EL (cell line): ENCODE measurements at places on chromosomes 1 and 21.

GRCh38 chr1:8078176-8078671, 52.1 kb upstream of the ERRFI1 start:
- peak; percentile 80 for DNase-seq

DNA sequence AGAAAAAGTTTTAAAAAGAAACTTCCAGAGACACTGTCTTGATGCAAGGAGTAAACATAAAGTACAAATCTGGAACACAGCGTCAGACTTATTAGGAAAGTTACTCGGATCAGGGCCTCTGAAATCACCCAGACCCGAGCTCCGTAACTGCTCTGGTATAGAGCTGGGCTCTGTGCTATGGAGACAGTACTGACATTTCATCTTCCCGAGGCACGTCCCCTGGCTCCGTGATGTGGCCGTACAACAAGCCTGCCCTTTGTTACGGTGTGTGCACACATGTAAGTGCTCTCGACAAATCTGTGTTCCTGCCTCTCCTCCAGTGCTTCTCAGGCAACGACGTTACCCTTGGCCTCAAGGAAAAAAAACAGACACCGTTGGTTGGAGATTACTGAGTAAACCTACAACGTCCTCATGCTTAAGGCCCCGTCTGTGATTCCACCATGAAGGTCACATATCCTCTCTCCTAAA, 107.0 kb upstream of the IRF2BP2 start:
- no peak for DNase-seq

GRCh38 chr1:191977874-191978506, 180.3 kb upstream of the RGS18 start:
- DNase-seq: no peak

GRCh38 chr21:39347537-39347936, 1.4 kb downstream of the HMGN1 start:
- DNase-seq: peak; percentile 7

DNA sequence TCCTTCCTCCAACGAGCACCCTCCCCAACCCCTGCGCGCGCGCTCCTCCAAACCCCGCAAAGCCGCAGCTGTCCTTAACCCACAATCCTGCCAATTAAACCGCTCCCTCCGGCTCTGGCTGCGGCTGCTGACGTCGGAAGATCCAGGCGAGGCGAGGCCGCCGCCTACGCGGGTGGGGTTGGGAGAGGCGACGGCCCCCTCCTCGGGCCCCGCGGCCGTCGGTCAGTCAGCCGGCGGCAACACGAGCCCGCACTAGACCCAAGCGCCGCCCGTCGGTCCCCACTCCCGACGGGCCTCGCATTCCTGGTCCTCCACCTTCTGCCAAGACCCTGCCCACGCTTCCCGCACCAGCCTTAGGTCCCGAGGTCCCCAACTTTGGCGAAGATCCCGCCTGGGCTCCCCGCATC, 75.4 kb downstream of the VWA5B1 start:
- no peak for DNase-seq

GRCh38 chr1:81679942-81680341, 120.8 kb upstream of the ADGRL2 start:
- DNase-seq: no peak

DNA sequence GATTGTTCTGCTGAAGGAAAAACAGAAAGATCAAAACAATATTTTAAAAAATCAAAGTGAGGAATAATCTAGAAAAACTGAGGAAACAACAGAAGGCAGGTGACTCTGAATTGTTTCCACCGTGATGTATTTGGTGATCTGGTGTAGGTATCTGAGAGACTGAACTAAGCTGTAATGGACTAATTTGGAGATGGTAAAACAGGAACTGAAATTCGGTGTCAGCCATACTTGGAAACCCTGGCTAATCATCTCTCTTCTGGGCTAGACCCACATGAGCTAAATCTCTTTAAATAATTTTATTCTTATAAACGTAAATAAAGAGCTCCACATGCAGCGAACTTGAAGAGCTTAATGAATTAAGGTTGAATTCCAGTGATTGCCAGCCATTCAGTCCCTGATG, 1226.1 kb downstream of the NCAM2 start:
- DNase-seq: no peak

DNA sequence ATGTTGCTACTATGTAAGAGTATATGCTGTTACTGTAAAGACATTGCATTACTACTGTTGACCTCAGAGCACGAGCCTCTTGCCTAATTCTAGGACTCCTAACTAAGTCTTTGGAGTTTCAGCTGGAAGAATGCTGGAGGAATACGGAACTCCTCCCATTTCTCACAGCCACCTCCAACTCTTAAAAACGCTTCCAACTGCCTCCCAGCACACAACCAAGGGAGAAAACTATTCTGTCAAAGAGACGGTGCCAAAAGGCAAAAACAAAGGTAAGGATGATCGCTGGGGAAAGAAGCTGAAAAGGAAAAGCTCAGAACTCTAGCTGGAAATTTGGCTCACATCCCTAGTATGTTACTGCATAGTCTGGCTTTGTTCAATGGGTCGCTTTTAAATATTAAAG, at the start of gene FMO2:
Gene FMO2, plus strand, starts transcription at position 210 of the 400 bp plus-strand sequence. CDS start 414 bp downstream, outside the sequence.
- DNase-seq: no peak

- no peak for DNase-seq
These were observed 83.9 kb upstream of the KCNE2 start for GRCh38 chr21:34279883-34280282.

GRCh38 chr1:107422901-107423300, 282.1 kb downstream of the NTNG1 start:
- no peak for DNase-seq

DNA sequence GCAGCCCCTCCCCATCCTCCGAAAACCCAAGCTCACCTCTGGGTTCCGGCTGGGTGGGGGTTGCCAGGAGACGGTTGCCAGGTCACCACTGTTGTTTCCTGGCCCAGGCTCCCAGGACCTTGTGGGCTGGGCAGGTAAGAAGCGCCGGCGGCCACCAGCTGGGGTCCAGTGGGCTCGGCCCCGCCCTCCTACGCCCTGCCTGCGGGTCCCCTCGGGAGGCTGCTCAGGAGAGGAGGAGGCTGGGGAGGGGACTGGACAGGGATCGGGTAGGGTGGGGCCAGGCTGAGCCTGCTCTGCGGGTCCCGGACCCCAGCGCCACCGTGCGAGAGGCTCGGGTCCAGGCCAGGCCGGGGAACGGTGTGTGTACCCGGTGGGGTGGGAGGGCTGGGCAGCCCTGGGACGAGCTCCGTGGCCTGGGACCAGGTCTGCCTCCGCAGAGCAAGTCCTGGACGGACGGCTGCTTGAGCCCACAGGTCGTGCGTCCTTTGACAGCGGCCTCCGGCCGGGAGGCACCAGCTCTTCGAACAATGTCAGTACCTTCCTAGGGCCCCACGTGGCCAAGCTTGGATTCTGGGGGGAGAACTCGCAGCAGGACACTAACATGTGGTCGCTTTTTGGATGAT, at the start of gene TTLL10:
Gene TTLL10, plus strand, starts transcription at position 88 of the 623 bp plus-strand sequence. CDS start 5,336 bp downstream, outside the sequence.
- DNase-seq: no peak

GRCh38 chr1:54094001-54094729, 40.8 kb downstream of the TCEANC2 start:
- DNase-seq: no peak

GRCh38 chr1:62040450-62040849, 154.2 kb upstream of the L1TD1 start:
- no peak for DNase-seq

GRCh38 chr1:22915231-22915630, 57.4 kb downstream of the LACTBL1 start:
- DNase-seq: no peak

- no peak for DNase-seq
These were observed 42.4 kb upstream of the C1orf198 start for GRCh38 chr1:230910755-230911117.
